Activated T-helper 1 cell treated with anti-CD3 and anti-CD28 coated beads, Interleukin-12 subunit alpha, Interleukin-12 subunit beta, Interleukin-2, Interleukin-4 antibody, amounts not matched to agents 30 ng/mL and 10 ng/mL and 1 ng/mL, durations not matched to agents 14 hours and 24 hours and 36 hours (primary cell): ENCODE measurements at places on chromosomes 11 and 22. TPM values are rescaled to one million over a fixed set of nuclear protein-coding genes. Genes with fewer than 3 reads are reported as not detected.

GRCh38 chr22:46422896-46423295 is 87.4 kb downstream of the TRMU start:
- no peak for DNase-seq

- DNase-seq, result no peak
Measured at GRCh38 chr11:72375241-72375960, 58.9 kb downstream of the CLPB start.

DNA sequence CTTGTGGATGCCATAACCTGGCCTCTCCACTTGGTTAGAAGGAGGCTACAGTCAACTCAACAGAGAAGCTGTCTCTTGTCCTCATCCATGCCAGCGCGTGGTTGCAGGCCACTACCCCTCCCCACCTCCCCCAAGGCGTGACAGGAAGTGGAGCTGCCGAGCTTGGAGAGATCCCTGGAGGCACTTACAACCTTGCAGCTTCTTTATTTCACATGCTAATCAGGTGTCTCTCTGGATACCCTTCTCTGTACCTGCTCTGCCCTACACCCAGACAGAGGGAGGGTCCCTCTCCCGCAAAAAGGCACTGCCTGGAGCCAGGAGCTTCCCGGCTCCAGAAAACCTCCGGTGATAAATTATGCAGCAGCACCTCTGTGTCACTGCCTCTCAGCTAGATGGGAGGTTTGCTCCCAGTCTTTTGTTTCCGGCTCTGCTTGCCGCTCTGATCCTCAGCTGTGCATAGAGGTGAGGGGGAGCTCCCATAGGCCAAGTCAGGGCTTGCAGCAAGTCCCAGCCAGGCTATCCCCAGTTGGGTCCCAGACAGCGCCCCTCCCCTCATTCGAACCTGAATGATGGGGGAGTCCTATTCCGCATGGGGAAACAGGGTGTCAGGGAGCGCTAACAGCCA is 5.7 kb downstream of the LRP4 start:
- no peak for DNase-seq

- DNase-seq, result no peak
Measured at GRCh38 chr22:19875061-19875530, 20.4 kb upstream of the GNB1L start.

- DNase-seq, result no peak
Measured at GRCh38 chr11:2744166-2744565, 44.4 kb upstream of the KCNQ1OT1 start.

GRCh38 chr11:63673579-63673978 is 2.4 kb upstream of the ATL3 start:
- DNase-seq, result no peak

Gene CD3D
- 486 and 491 TPM in 2 replicates for total RNA-seq

Gene OTOG
- total RNA-seq, result not detected in 2 replicates
